AG09319 (cell line): ENCODE measurements at places on chromosomes 1 and 21.

DNA sequence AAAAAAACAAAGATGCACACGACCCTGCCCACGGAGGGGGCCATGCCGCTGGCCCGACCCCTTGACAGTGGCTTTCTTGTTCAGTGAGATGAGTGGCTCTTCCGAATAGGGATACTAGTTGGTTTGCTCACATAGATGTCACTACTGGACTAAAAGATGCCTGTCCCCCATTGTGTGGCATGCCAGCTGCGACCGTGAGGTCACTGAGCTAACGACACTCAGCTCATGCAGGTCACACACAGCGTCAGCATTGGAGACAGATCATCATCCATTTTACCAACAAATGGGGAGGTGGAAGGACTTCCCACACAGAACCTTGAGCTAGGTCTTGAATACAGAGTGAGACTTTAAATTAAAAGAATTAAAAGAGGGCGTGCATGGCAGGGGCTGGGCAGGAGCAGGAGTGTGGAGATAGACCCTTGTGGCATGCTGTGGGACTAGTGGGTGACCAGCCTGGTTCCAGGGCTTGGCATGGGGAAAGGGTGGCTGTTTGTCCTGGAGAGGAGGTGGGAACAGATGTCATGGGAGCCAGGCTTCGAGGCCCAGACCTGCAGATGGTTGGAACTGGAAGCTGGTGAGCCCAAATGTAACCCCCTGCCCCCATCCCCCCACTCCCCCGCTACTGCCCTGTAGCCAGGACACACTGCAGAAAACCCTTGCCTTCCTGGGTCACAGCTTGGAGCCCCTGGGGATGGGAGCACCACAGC is 12.4 kb downstream of the SLC1A7 start:
- DNase-seq, result no peak

GRCh38 chr1:12344596-12345349 is 114.9 kb downstream of the VPS13D start:
- DNase-seq, result no peak

- DNase-seq, result no peak
Observed at GRCh38 chr1:12756768-12757413, 10.9 kb downstream of the CFAP107 start.

DNA sequence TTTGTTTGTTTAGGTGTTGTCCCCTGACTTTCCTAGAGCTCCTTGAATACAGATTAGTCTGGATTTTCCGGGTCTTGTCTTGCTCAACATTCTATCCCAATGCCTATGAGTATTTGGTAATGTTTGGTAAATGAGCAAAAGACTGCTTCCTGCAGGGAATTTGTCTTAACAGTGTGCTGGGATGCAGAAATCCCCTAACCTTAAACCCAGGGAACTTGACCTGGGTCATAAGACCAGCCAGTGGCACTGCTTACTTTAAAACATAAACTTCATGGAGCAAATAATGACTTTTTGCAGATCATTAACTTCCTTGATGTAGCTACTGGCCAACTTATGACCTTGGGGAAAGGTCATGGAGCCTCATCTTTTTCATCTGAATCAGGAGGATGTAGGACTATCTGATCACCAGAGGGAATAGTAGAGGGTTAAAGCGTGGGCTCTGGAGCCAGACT is 27.2 kb downstream of the TCEANC2 start:
- DNase-seq, result no peak

DNA sequence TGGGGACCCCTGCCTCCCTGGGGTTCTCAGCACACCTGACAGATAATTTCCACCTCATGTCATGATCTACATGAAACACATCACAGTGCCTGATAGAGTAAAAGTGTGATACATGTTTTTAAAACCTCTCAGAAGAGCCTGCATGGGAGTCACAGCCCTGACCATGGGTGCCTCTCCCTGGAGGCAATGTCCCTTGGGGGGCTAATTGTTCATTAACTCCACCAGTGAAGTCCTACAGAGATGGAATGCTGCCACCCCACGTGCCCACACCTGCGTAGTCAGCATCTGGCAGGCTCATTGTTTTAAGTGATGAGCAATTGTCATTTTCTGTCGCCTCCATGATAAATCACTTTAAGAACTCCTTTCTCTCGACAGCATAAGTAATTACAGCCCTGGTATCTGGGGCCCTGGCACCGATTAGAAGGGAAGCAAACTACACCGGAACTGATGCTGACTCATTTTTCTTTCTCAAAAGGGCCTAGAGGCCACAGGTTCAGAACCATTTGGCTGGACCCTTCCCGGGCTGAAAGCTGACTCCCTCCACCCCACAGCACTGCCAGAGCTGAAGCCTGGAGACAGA is 109.6 kb upstream of the GJB5 start:
- DNase-seq, result no peak

DNA sequence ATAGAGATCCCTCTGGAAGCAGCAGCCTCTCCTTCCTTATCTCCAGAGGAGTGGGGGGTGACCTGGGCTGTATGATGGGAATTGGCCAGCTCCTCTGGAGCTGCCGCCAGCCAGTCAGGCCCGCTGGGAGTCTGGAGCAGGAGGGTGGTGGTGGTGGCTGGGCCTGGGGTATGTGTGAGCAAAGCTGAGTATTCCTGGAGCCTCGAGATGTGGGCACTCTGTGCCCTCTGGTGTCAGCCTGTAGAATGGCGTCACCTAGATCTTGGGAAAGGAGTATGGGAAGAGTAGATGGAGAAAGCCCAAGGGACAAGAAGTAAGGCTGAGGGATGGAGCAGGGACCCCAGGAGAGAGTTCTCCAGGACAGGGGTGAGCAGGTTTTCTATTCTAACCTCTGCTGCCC is 16.0 kb downstream of the VANGL2 start:
- no peak for DNase-seq

DNA sequence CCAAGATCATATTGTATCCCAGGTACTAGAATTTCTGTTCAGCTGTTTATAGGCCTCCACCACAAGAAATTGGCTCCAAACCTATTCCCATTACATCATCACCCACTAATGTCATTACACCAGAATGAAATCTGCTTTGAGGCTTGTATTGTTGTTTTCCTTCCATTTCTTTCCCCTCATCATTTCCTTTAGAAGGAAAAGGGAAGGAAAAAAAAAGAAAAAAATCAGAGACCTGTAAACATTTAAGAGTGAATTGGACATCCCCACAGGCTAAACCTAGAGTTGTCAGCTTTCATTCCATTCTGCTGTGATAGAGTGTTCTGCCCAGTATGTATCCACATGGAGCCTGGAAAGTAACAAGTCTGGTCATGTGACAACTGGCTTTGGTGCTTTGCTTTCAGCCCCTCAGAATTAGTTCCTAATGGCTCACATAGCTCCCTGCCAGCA is 44.6 kb downstream of the NFYC start:
- DNase-seq, result no peak

GRCh38 chr1:236809148-236809547 is 14.1 kb downstream of the MTR start:
- DNase-seq, result no peak

DNA sequence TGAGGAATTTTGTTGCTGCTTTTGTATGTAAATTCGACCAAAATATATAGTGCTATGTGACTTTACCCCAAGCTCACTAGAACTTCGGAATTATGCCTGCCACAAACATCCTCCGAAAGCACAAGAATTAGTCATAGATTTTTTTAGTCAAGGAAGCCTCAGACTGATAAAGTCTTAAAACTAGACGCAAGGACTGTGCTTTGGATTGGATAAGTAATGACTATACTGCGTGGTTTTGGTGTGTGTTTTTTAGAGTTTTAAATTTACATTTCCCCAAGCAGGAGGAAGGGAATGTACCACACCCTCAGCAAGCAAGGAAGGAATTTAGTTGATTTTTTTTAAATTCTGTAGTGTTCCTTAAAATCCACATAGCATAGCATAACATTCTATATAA is 10.3 kb downstream of the WLS start:
- DNase-seq, result no peak

GRCh38 chr1:205590457-205590768 is 41.4 kb downstream of the ELK4 start:
- no peak for DNase-seq

GRCh38 chr1:192626366-192627179 is 9.4 kb upstream of the RGS13 start:
- no peak for DNase-seq

- no peak for DNase-seq
Observed at GRCh38 chr1:243956450-243956849, 94.6 kb upstream of the ZBTB18 start.

- DNase-seq, result no peak
Observed at GRCh38 chr1:55500601-55501000, 285.4 kb upstream of the USP24 start.

DNA sequence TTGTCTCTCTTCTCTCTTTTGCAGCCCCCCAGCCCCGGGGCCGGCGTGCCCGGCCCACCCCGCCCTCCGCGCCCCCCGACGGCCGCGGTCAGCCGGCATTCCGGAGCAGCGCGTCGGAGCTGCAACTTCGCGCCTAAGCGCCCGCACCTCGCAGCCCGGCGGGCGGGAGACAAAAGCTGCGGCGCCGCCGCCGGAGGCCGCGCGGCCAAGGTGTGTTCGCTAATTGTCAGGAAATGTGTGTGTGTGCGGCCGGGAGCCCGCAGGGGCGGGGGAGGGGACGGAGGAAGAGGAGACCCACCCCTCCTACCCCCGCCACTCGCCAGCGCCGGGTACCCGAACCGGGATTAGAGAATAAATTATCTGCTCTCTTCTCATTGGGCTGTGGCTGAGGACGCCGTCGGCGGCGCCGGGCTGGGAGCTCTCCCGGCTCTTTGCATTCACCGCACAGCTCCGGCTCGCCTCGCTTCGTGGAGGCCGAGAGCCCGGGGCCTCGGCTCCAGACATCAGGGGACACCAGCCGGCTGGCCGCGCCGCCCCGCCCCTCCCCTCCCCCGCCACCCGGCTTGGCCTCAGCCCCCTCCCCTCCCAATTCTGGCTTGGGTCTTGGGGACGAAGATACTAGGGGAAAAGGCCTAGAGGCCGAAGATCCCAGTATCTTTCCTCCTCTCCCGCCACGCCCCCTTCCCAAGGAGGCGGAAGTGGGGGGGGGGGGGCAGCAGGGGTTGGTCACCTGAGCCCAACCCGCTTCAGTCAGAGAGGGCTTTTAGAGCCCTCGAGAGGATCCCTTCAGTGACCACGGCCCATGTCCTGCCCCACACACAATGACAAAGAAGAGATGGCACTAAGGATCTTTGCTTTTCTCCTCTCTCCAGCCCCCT is 1.3 kb upstream of the BLACAT1 start:
- no peak for DNase-seq

DNA sequence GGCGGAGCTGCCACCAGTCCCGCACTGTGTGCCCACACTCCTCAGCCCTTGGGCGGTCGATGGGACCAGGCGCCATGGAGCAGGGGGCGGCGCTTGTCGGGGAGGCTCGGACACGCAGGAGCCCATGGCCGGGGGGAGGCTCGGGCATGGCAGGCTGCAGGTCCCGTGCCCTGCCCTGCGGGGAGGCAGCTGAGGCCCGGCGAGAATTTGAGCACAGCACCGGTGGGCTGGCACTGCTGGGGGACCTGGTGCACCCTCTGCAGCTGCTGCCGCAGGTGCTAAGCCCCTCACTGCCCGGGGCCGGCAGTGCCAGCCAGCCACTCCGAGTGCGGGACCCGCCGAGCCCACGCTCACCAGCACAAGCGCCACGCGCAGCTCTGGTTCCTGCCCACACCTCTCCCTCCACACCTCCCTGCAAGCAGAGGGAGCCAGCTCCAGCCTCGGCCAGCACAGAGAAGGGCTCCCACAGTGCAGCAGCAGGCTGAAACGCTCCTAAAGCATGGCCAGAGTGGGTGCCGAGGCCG is 267.7 kb downstream of the RYR2 start:
- no peak for DNase-seq

GRCh38 chr1:167938080-167938636 is 1.3 kb upstream of the MPC2 start:
- DNase-seq, result no peak

- DNase-seq, result peak; percentile 60
Observed at GRCh38 chr1:207007352-207008033, 25.1 kb downstream of the C1orf116 start.

DNA sequence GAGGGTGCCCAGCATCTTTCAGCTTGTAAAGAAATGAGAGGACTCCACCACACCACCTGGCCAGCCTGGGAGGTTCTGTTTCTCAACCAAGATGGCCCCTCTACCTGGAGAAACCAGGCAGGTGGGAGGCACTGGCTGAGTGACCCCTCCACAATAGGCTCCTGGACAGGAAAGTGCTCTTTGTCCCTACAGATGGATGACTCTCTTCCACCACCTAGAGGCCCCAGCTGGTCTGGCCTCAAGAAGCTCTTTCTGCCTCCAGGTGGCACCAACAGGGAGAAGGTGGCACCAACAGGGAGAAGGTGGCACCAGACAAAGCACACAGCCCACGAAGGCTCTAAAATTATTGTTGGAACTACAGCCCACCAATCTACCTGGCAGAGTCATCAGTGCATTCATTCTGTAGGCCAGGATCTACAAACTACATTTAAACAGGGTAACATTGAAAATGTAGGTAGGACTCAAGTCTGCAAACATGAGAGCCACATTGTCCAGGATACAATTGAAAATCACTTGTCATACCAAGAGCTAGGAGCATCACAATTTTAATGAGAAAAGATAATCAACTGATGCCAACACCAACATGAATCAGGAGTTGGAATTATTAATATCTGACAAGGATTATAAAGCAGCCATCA is 14.4 kb downstream of the TMPRSS3 start:
- DNase-seq, result no peak

- DNase-seq, result no peak
Observed at GRCh38 chr21:38758501-38759214, 47.1 kb upstream of the ETS2 start.

GRCh38 chr1:34763142-34763781 is 3.7 kb downstream of the GJB4 start:
- no peak for DNase-seq

DNA sequence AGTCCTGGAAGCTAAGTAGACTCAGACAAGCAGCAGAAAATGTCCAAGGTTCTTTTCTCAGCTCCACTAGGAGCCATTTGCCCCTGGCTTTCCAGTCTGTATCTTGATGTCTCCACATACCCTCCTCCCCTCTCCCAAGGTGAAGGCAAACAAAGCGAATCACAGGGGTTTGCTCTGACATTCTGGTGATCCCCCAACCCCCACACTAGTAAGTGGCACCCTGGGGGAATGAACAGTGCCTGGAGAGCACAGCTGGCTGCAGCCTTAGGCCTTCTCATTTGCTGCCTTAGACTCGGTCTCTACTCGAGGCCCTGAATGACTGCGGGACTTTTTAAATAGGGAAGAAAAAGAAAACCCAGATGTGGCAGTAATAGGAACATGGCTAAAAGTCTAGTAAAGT is 15.3 kb downstream of the ERI3 start:
- DNase-seq, result no peak

DNA sequence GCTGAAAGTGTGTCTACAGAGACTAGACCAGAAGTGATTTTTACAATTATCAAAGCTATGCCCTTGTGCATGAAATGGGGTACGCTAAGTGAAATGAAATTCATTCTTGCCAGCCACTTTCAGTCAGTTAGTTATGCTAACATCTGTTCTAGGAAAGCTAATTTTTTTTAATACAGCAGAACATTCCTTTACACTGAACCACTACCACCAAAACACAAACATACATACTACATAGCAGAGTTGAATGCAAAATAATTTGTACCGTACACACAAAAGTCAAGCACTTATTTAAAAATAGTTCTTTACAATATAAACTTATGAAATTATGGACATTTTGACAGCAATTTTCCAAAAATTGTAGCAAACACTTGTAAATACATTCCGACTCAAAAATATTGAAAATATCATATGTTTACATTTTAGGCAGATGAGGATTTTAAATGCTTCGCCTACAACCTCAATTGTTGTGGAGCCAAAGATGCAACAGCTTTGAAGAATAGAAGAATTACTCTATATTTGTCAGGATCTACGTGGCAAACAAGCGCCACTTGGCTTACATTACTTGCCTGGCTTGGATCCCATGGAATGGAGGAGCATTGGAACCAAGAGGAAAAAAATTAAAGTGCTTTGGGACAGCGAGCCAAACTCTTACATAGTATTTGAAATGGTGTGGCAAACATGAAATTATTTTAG is 30.6 kb downstream of the WLS start:
- DNase-seq, result no peak
